Activated CD8-positive, alpha-beta T cell treated with anti-CD3 and anti-CD28 coated beads, Interleukin-2, amount 10 ng/mL, durations not matched to agents 7 days and 5 days (primary cell): ENCODE measurements at places on chromosomes 7 and 10. TPM values are rescaled to one million over a fixed set of nuclear protein-coding genes. Genes with fewer than 3 reads are reported as not detected.

DNA sequence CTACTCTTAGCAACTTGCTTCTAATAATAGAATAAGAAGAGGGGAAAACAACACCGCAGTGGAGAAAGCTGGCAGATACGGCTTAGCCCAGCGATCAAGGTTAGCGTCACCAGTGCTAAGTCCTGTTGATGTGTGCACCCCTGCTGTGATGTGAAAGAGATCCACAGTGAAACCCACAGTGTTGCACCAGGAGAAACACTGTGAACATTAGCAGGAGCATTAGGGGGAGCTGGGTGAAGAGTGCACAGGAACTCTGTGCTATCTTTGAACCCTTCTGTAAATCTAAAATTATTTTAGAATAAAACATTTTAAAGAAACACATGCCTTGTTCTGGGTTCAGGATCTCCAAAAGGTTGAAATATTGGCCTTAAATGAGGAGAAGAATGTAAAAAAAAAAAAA is 154.1 kb upstream of the UNC5B start:
- H3K4me1 ChIP-seq: no peaks in the 10 kb centered on the region
- no peak overlapping the region for H3K27ac ChIP-seq
- no peaks in the 10 kb centered on the region for H3K36me3 ChIP-seq
- no peaks in the 10 kb centered on the region for H3K27me3 ChIP-seq
- DNase-seq: no peak
- no peak overlapping the region for H3K4me3 ChIP-seq

GRCh38 chr7:116805100-116805544 is 57.3 kb upstream of the CAPZA2 start:
- no peaks in the 10 kb centered on the region for H3K36me3 ChIP-seq
- peaks cover 6% of the 10 kb centered on the region for H3K27me3 ChIP-seq
- no peak for DNase-seq
- H3K4me1 ChIP-seq: no peaks in the 10 kb centered on the region
- no peak overlapping the region for H3K27ac ChIP-seq

- H3K36me3 ChIP-seq: no peaks in the 10 kb centered on the region
- H3K4me1 ChIP-seq: no peaks in the 10 kb centered on the region
- H3K27me3 ChIP-seq: peaks cover 8% of the 10 kb centered on the region
- no peak overlapping the region for H3K4me3 ChIP-seq
- no peak overlapping the region for H3K27ac ChIP-seq
These were observed 20.4 kb downstream of the TEX36 start for GRCh38 chr10:125662584-125662983.

GRCh38 chr10:131736321-131736980 is 164.4 kb upstream of the PPP2R2D start:
- no peak overlapping the region for H3K4me3 ChIP-seq
- no peaks in the 10 kb centered on the region for H3K36me3 ChIP-seq
- no peak for DNase-seq
- no peaks in the 10 kb centered on the region for H3K27me3 ChIP-seq
- no peak overlapping the region for H3K27ac ChIP-seq

- peaks cover 12% of the 10 kb centered on the region for H3K4me1 ChIP-seq
- H3K27ac ChIP-seq: no peak overlapping the region
- no peak overlapping the region for H3K4me3 ChIP-seq
- H3K27me3 ChIP-seq: no peaks in the 10 kb centered on the region
These were observed 30.5 kb downstream of the IPMK start for GRCh38 chr10:58237014-58237834.

DNA sequence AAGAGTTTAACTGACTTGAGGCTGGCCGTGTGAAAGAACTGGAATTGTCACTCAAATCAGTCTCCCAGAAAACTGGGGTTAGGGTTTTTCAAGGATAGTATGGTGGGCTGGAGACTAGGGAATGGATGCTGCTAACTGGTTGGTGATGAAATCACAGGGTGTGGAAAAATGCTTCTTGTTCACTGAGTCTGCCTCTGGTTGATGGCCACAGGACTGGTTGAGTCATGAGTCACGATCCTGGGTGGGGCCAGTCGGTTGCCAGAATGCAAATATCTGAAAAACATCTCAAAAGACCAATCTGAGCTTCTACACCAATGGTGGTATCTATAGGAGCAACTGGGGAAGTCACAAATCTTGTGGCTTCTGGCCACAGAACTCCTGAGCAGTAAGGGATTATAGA is 16.3 kb upstream of the BAMBI start:
- no peaks in the 10 kb centered on the region for H3K36me3 ChIP-seq
- H3K4me3 ChIP-seq: no peak overlapping the region
- H3K27me3 ChIP-seq: peaks cover 8% of the 10 kb centered on the region
- no peak overlapping the region for H3K27ac ChIP-seq
- DNase-seq: no peak
- no peaks in the 10 kb centered on the region for H3K4me1 ChIP-seq

- H3K27ac ChIP-seq: no peak overlapping the region
- H3K36me3 ChIP-seq: no peaks in the 10 kb centered on the region
- no peak for DNase-seq
These were observed 1035.1 kb downstream of the CNTNAP2 start for GRCh38 chr7:147151661-147152060.

DNA sequence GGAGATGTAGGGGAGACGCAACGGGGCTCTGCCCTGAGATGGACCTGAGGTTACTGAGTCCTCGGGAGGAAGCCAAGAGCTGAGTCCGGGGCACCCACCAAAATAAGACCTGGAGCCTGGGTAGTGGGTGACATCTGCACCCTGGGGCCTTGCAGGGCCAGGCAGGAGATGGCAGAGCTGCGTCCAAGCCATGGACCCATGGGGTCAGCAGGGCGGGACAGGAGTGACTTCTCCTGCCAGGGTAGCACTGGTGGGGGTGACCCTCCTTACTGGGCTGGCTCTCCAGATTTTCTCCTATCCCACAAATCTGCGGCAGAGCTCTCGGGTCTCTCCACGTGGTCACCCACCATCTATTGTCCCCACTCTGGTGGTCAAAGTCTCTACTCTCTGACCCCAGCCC is 2.1 kb downstream of the GHRHR start:
- no peak for DNase-seq
- peaks cover 7% of the 10 kb centered on the region for H3K27me3 ChIP-seq
- H3K36me3 ChIP-seq: no peaks in the 10 kb centered on the region
- H3K27ac ChIP-seq: no peak overlapping the region
- peaks cover 2% of the 10 kb centered on the region for H3K4me1 ChIP-seq
- no peak overlapping the region for H3K4me3 ChIP-seq

- DNase-seq: no peak
- H3K27ac ChIP-seq: no peak overlapping the region
- H3K27me3 ChIP-seq: no peaks in the 10 kb centered on the region
- H3K4me1 ChIP-seq: no peaks in the 10 kb centered on the region
- no peaks in the 10 kb centered on the region for H3K36me3 ChIP-seq
These were observed 327.2 kb upstream of the BMPER start for GRCh38 chr7:33578166-33578565.

GRCh38 chr10:71345694-71346093 is 26.6 kb downstream of the SLC29A3 start:
- H3K27me3 ChIP-seq: no peaks in the 10 kb centered on the region
- no peak overlapping the region for H3K27ac ChIP-seq
- DNase-seq: no peak
- H3K36me3 ChIP-seq: no peaks in the 10 kb centered on the region
- peaks cover 3% of the 10 kb centered on the region for H3K4me1 ChIP-seq

The SYCE1 gene
- total RNA-seq: 0.21 TPM

The OR2A5 gene
- total RNA-seq: not detected

The GPER1 gene
- total RNA-seq: 0.13 TPM

The SFXN4 gene
- total RNA-seq: 36.7 TPM

The C10orf143 gene
- total RNA-seq: 4.4 TPM

The CAMK2G gene
- total RNA-seq: 43.2 TPM
